ENCODE measurements at places on chromosomes 3 and 15.

GRCh38 chr15:60720086-60720485 lies 241.1 kb upstream of the ICE2 start:
- no peak for DNase-seq

- DNase-seq: no peak
Measured at GRCh38 chr3:64344721-64345207, 119.5 kb upstream of the PRICKLE2 start.

DNA sequence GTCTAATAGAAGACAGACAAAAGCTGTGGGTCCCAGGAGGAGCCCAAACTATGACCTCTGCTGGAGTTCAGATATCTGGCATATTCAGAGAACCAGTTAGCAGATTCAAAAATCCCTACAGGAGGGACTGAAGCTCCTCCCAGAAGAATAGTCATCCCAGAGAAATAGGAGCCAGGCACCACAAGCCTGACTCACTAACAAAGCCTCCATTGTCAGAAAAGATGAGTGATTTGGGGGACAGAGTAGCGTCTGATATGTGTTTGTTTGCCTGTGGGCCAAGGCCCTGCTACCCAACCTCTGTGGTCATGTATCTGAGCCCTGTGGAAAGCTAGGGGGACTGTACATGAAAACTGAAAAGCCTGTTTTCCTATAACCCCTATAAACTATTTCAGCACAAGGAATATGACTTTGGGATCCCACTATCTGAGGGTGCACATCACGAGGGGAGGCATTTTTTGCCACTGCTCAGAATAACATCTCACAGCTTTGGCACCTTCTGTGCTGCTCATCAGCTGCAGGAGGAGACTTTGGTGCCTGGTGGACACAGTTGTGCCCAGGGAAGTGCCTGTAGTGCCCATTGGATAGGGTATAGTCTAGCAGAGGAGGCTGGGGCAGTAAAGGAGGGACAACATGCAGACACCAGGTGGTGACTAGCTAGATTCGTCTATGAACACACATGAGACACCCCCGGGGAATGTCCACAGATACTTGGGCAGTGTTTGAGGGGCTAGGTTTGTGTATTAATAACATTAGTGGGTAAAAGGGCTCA lies 9.7 kb upstream of the LARP6 start:
- DNase-seq: no peak

- no peak for DNase-seq
Measured at GRCh38 chr15:57461541-57461940, 85.2 kb downstream of the CGNL1 start.

GRCh38 chr15:87207990-87208580 lies 1048.5 kb downstream of the NTRK3 start:
- no peak for DNase-seq

- DNase-seq: no peak
Measured at GRCh38 chr15:36880913-36881460, 219.4 kb downstream of the MEIS2 start.

GRCh38 chr3:172201870-172202236 lies 162.5 kb downstream of the FNDC3B start:
- DNase-seq: no peak

DNA sequence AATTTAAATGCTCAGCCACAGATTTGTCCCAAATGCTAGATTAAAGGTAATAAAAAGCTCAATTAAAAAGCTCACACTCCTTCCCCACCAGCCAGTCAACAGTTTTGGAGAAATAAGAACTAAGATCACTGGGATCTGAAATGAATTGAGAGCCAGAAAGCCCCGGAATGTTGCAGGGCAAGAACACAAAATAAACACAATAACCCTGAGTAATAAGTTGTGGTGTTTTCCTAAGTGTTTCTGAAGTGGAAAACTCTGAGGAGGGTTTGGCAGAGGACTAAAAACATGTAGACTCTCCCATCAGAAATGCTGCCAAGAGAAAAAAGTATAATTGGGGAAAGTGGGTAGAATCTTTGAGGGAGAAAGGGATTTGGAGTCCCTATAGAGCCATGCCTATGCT lies 127.8 kb downstream of the ABI3BP start:
- no peak for DNase-seq

GRCh38 chr3:179148616-179149405 lies 654 bp downstream of the PIK3CA start:
- DNase-seq: peak; percentile 11

GRCh38 chr3:123807820-123808219 lies 76.3 kb downstream of the MYLK start:
- DNase-seq: no peak

DNA sequence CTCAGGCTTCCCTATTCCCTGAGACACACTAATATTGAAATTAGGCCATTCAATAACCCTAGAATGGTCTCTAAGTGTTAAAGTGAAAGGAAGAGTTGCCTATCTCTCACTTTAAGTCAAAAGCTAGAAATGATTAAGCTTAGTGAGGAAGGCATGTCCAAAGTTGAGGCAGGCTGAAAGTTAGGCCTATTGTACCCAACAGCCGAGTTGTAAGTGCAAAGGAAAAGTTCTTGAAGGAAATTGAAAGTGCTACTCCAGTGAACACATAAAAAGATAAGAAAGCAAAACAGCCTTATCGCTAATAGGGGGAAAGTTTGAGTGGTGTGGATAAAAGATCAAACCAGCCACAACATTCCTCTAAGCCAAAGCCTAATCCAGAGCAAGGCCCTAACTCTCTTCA lies 117.9 kb upstream of the SPATA12 start:
- no peak for DNase-seq

DNA sequence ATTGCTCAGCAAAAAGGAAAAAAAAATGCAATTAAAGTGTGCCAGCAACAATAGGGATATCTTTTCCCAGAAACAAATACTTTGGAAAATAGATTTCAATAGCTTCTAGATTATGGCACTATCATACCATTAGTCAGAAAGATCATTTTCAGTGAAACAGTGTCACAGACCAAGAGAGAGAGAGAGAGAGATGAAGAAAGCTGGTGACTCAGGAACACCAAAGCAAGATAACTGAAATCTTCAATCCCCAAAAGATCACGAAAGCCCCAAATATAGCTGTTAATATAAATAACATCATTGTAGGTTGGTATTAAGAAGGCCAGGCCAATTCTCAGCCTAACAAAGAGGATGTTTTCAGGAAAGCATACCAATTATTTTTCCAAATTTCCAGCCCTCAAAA lies 57.4 kb downstream of the ZIC4 start:
- no peak for DNase-seq

GRCh38 chr15:59116141-59116540 lies 11.2 kb downstream of the CCNB2 start:
- no peak for DNase-seq

GRCh38 chr3:141460097-141460704 lies 26.6 kb upstream of the RASA2 start:
- peak; percentile 91 for DNase-seq

GRCh38 chr3:41431386-41431785 lies 232.1 kb downstream of the CTNNB1 start:
- no peak for DNase-seq

- DNase-seq: no peak
Measured at GRCh38 chr3:63578858-63579257, 73.6 kb upstream of the SNTN start.

DNA sequence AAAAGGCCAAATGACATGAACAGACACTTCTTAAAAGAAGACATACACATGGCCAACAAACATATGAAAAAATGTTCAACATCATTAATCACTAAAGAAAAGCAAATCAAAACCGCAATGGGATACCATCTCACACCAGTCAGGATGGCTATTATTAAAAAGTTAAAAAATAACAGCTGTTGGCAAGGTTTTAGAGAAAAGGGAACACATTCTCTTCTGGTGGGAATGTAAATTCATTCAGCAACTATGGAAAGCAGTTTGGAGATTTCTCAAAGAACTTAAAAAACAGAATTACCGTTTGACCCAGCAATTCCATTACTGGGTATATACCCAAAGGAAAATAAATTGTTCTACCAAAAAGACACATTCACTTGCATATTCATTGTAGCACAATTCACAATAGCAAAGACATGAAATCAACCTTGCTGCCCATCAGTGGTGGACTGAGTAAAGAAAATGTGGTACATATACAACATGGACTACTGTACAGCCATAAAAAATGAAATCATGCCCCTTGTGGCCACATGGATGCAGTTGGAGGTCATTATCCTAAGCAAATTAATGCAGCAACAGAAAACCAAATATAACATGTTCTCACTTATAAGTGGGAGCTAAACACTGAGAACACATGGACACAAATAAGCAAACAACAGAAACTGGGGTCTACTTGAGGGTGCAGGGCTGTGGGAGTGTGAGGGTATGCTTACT lies 190.7 kb upstream of the MCTP2 start:
- DNase-seq: no peak

DNA sequence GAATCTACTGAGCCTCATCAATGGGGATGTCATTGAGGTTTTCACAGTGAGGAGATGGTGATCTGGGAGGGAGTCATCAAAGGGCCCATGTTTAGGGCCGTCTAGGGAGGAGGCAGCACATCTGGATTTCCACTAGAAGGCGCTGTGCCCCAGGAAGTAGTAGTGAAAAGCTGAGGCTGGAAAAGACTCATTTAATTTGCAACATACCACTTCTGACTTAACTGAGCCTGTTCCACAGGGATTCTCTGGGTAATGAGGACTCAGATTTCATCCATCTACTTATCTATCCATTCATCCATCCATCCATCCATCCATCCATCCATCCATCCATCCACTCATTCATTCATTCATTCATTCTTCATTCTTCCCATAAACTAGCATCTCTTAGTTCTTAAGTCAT lies 17.4 kb upstream of the SHF start:
- peak; percentile 52 for DNase-seq

DNA sequence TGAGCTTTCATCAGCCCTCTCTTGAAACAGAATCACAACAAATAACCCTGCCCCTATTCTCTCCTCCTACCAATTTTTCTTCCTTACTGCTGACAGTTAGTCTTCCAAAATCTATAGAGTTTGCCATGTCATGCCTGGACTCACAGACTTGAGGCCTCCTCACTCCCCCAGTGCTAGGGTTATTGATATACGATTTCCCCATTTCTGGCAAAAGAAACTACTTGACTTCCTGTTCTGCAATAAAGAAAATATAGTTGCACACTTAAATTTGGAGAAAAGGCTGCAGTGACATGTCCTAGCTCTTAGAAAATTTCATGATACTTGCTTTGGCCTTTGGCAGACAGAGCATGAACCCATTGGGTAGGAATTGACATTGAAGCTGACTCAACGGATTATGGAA lies 75.9 kb downstream of the CYP19A1 start:
- no peak for DNase-seq

GRCh38 chr3:53008932-53009331 lies 36.9 kb downstream of the SFMBT1 start:
- no peak for DNase-seq

DNA sequence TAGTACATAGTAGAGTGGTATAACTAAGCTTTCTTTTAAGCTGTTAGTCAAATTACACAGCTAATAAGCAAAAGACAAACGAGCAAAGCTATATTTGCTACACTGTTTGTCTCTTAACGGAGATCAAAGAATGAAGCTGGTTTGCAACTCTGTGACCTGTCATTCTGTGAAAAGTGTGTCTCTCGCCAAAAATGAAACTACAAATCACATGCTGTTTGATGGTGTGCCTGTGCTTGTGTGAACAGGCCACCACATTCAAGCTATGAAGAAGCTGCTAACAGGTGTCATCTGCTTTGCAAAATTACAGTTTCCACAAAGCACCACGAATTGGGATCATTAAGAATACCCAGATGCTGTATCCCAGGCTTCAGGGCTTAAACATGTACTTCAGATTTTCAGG lies 667.8 kb upstream of the NAALADL2 start:
- DNase-seq: no peak

DNA sequence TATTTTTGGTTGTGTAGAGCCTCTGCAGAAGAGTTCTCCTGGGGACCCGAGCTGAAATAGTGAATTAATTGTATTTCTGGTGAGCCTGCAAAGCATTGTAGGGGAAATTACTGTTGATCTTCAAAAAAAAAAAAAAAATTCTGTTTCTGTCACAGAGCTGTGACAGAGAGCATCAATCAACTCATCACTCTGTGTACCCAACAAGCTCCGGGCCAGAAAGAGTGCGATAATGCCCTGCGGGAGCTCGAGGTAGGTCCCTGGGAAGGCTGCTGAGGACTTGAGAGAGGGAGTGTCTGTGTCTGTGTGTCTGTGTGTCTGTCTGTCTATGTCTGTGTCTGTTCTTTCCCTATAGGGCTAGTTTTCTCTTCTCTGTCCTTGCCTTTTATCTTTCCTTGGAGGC lies 294.4 kb upstream of the TPM1 start:
- DNase-seq: no peak

DNA sequence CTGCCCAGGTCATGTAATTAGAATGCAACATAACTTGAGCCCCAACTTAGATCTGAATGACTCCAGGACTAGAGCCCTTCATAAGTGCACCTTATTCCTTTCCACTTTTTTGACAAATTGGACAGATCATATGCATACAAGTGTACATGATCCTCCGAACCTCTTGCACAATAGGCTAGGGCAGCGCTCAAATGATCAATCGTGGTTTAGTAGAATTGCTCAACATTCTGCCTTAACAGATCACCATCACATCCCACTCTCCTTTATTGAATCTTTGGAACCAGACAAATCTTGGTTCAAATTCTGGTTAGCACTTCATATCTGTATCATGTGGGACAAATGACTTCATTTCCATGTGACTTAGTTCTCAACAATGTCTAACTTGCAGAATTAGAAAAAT lies 106.8 kb upstream of the CDIN1 start:
- no peak for DNase-seq

- DNase-seq: no peak
Measured at GRCh38 chr15:69126054-69126469, 34.4 kb upstream of the GLCE start.

GRCh38 chr3:95272781-95273180 lies 1209.9 kb downstream of the NSUN3 start:
- DNase-seq: no peak

DNA sequence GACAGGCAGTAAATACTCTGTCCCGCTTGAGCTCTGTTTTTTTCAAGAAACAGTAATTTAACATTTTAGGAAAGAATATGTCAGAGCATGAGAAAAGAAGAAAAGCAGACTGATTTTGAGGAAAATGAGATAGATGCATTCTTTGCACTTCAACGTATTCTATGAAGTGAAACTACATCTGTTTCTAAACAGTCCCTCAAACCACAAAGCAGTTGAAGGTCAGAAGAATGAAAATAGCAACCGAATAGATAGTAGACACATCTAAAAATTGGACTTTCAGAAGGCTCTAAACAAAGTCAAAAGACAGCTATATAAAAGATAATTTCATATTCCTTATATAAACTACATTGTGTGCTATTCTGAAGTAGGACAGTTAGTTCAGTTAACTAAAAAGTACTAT lies 172.6 kb upstream of the LRRC3B start:
- no peak for DNase-seq
